ENCODE measurements at places on chromosomes 3 and 15.

GRCh38 chr3:10697918-10698317, 118.1 kb upstream of the SLC6A11 start:
- no peak for DNase-seq

DNA sequence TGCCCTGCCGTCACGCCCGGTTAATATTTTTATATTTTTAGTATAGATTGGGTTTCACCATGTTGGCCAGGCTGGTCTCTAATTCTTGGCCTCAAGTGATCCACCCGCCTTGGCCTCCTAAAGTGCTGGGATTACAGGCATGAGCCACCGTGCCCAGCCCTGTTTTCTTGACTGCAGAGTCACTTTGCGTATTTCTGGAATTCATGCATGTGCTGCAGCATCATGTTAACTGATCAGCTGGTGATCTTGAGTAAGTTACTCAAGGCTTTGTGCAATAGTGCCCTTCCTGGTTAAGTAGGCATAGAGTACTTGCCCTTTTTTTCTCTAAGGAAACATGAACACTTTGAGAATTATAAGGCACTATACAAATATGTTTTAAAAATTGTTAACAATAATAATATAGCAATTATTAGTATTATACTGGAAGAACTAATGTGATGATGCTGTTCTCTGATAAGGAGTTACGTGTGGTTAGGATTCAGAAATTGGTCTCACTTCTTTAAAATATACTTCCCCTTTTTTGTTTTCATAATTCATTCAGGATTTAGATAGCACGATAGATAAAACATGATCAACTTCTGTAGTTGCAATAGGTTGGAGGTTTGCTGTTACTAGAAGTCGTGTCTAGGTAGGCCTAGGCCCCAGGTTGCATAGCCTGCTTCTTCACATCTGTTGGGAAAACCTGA, 33.6 kb downstream of the GPR171 start:
- no peak for DNase-seq

DNA sequence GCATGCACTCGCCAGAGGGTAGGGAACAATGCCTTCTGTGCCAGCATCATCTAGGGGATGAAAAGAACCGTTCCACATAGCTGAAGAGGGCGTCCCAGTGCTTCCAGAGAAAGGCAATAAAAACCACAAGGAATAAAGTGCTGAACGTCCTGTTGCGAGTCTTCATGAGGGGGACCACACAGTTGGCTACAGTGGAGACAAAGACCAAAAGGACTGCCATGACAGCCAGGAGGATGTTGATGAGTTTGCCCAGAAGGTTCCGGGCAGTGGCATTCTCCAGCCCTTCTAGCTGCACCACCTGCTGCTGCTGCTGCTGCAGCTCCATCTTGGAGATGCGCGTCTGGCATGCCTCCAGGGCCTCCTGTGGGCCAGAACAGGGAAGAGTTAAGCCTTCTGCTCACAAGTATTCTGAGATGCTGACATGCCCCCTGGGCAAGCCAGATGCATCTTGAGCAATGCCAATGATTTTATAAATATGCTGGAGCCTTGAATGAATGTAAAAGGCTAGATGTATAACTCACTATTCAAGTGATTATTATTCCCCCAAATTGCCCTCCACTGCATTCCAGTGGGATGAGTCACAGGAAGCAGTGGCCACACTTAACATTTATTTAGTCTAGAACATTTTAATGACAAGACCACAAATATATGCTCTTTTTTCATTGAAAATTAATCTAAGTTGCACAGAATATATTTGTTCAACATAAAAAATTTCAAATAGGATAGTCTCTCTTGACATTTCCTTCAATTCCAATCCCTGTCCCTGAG, 45.1 kb upstream of the PLXND1 start:
- DNase-seq, result no peak

DNA sequence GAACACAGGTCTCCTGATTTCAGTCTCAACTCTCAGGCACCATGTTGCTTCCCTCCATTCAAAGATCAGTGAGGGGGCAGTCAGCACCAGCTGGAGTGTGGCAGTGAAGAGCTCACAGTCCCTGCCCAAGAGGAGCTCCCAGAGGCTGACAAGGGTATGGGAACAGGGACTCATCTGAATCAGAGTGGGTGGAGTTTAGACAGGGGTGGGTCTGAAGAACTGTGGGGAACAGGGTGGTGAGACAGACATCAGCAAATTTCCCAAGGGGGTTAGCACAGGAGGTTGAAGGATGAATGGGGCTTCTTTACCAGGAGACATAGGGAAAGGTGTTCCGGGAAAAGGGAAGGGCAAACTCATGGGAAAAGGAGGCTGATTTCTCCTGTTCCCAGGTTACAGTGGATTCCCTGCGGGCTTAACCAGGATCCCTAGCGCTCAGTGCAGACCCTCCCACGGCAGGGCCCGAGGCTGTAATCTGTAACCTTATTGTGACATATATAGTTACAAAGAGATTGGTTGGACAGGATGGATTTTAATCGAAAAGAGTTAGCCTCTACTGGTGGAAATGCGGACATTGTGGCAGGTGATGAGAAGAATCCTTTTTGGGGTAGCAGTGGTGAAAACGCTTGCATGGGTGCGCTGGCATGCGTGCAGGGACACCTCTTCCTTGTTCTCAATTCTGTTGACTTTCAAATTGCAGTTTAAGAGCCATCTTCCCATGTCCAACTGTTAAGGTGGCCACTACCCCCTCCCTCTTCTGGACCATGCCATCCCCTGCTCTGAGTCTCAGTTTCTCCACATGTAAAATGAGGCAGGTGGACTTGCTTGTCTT, 160.3 kb downstream of the SMAD6 start:
- DNase-seq, result no peak
